Type B pancreatic cell (in vitro differentiated cells): ENCODE measurements at places on chromosomes 13 and 19. TPM values are rescaled to one million over a fixed set of nuclear protein-coding genes. Genes with fewer than 3 reads are reported as not detected.
A peak's percentile ranks its signal among the peaks of the same experiment; 100 is the strongest.

Gene KMT2B
- 52.3 and 55.4 TPM in 2 replicates for total RNA-seq

Gene DCLK1
- 11.4 and 47.1 TPM in 2 replicates for total RNA-seq

Gene KIR2DL3
- total RNA-seq = not detected in 2 replicates

Gene ZNF540
- 1.1 and 2.3 TPM in 2 replicates for total RNA-seq

- H3K4me1 ChIP-seq = no peaks in the 10 kb centered on the region
- no peak for DNase-seq
- no peaks in the 10 kb centered on the region for H3K27me3 ChIP-seq
- no peak overlapping the region for H3K4me3 ChIP-seq
- H3K27ac ChIP-seq = no peak overlapping the region
- H3K36me3 ChIP-seq = no peaks in the 10 kb centered on the region
These were observed 35.9 kb downstream of the OXGR1 start for GRCh38 chr13:96958286-96958891.

- H3K4me1 ChIP-seq = peaks cover 17% of the 10 kb centered on the region
- H3K4me3 ChIP-seq = peak overlapping the region; percentile 97
- no peaks in the 10 kb centered on the region for H3K27me3 ChIP-seq
- H3K27ac ChIP-seq = peak overlapping the region; percentile 56
These were observed 2.3 kb downstream of the U2AF2 start for GRCh38 chr19:55656988-55657747.

DNA sequence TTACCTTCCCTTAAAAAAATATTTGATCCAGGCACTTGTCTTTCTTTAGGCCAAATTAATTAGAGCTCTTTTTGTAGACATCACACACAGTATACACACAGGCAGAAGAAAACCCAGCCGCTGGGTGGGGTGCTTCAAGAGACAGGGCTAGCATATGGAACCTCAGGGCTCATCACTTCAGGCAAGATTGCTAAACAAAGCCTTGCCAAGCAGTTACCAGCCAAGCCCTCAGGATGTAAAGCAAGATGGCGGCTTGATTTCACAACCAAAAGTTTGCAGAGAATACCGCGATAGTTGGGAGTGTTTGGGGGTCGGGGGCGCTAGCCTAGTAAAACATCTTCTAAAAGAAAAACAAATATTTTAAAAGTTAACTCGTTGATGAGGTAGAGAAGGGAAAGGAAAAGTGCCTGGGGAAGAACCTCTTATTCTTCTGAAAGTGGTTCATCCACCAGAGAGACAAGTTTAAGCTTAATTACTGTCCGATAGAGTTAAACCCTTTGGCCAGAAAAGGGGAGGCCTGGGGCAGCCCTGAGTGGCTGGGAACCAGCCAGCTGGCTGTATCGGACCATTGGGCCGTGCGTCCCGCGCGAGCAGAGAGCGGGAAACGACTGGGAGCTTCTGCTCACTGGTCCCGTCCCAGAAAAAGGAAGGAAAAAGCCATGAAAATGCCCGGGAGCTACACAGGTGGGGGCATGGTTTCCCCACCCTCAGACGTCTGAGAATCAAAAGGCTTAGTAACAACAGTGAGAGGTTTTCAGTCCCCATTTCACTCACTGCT, 254.9 kb upstream of the PCDH20 start:
- no peaks in the 10 kb centered on the region for H3K27me3 ChIP-seq
- H3K4me3 ChIP-seq = no peak overlapping the region
- H3K27ac ChIP-seq = no peak overlapping the region
- DNase-seq = no peak

DNA sequence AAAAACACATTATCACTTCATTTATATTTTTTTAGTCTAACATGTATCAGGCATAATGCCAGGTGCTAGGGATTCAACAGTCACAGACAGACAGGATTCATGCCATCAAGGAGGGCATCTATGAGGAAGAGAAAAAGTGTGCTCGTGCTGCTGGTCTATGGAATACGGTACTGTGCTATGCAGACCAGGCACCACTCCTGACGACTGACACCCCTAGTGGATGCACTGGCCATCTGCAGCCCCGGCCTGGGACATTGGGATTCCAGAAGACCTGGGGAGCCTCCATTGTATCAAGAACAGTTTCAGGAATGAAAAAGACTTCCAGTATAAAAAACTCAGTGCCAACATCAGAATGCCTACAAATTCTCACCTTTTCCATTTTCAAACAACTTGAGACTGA, 94.0 kb downstream of the KLF12 start:
- no peak overlapping the region for H3K27ac ChIP-seq
- no peaks in the 10 kb centered on the region for H3K27me3 ChIP-seq
- H3K4me3 ChIP-seq = no peak overlapping the region
- DNase-seq = no peak

GRCh38 chr13:91126806-91127205, 220.7 kb upstream of the MIR17HG start:
- no peaks in the 10 kb centered on the region for H3K27me3 ChIP-seq
- DNase-seq = no peak
- peaks cover 7% of the 10 kb centered on the region for H3K4me1 ChIP-seq
- no peak overlapping the region for H3K27ac ChIP-seq
- H3K4me3 ChIP-seq = no peak overlapping the region

DNA sequence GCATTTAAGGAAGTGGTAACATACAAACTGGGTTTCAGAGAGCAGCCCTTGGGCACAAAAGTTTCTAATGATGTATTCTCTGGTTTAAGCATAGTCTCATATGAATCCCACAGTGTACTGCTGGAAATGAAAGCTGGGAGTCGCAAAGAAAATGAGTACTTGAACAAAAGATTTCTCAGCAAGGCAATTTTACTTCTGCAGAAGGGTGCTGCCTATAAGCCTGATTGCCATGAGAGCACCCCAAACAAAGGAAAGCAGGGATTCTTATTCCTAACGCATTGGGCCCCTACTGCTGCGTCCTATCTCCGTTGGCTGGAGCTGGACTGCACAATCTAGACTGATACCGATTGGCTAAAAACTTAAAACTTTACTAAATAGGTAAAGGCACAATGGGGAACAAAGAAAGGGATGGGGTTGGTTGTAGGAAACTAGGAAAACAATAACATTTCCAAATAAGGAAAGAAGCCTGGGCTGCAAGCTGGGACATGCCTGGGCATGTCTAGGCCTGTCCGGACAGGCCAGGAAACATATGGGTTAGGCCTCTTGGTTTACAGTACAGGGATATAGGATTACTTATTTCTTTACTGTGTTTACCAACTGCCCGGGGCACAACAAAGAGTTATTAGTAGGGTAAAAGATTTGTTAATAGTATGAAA, 27.4 kb upstream of the VN1R4 start:
- H3K27me3 ChIP-seq = no peaks in the 10 kb centered on the region
- H3K27ac ChIP-seq = peak overlapping the region; percentile 63
- no peak for DNase-seq
- no peaks in the 10 kb centered on the region for H3K4me1 ChIP-seq
- H3K4me3 ChIP-seq = no peak overlapping the region
- H3K36me3 ChIP-seq = no peaks in the 10 kb centered on the region

DNA sequence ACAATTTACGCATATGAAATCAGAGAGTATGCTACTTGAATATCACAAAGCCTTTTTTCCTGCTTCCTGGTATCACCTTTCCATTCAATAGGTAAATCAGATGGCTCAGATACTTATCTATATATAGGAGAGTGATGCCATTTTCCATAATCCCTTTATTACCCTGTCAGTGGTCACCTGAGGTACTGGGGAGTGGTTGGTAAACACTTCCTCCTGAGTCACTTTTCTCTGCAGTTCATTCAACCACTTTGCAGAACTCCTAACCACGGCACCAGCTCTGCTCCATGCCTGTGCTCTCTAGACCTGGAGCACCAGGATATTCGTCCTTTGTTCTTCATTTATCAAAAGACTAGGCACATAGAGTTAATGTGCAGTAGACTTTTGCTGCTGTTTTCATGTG, 748.5 kb upstream of the KLHL1 start:
- no peaks in the 10 kb centered on the region for H3K4me1 ChIP-seq
- H3K4me3 ChIP-seq = no peak overlapping the region
- no peaks in the 10 kb centered on the region for H3K36me3 ChIP-seq
- DNase-seq = no peak
- H3K27me3 ChIP-seq = no peaks in the 10 kb centered on the region
- H3K27ac ChIP-seq = peak overlapping the region; percentile 10

- H3K4me3 ChIP-seq = no peak overlapping the region
- no peaks in the 10 kb centered on the region for H3K36me3 ChIP-seq
- no peaks in the 10 kb centered on the region for H3K4me1 ChIP-seq
- no peak for DNase-seq
- H3K27ac ChIP-seq = no peak overlapping the region
These were observed 18.9 kb downstream of the TGFB1 start for GRCh38 chr19:41334793-41335192.

DNA sequence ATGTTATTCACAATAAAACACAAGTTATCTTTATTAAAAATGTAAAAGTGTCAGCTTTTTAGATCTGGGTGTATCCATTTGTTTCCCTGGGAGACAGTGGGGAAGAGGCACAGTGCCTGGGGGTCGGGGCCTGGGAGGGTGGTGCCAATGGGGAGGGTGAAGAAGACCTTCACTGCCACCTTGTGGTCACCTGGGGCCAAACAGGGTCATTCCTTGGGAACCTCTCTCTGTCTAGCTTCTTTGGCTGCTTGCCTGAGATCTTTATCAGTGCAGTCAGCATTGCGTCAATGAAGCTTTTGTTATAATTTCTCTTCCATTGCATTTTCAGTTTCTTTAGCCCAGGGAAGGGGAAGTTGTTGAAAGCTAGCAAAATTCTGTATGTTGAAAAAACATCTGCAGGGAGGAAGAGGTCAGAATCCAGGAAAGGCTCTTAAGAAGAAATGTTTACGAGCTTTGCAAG, 39.1 kb downstream of the PCDH8 start:
- no peak overlapping the region for H3K27ac ChIP-seq
- peak; percentile 76 for DNase-seq
- no peak overlapping the region for H3K4me3 ChIP-seq
- H3K4me1 ChIP-seq = peaks cover 6% of the 10 kb centered on the region
- no peaks in the 10 kb centered on the region for H3K36me3 ChIP-seq

DNA sequence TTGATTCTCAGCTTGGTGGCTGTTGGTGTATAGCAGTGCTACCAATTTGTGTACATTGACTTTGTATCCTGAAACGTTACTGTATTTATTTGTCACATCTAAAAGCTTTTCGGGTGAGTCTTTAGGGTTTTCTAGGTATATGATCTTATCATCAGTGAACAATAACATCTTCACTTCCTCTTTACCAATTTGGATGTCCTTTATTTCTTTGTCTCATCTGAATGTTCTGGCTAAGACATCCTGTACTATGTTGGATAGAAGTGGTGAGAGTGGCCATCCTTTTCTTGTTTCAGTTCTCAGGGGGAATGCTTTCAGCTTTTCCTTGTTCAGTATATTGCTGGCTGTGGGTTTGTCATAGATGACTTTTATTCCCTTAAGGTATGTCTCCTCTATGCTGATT, 6.0 kb upstream of the ZNF738 start:
- no peaks in the 10 kb centered on the region for H3K27me3 ChIP-seq
- DNase-seq = no peak
- no peak overlapping the region for H3K4me3 ChIP-seq

- DNase-seq = peak; percentile 88
- no peaks in the 10 kb centered on the region for H3K4me1 ChIP-seq
- peaks cover 10% of the 10 kb centered on the region for H3K27me3 ChIP-seq
- peak within 1 kb of the TSS; percentile 90 for H3K4me3 ChIP-seq
These were observed at the start of gene ATG4D for GRCh38 chr19:10543420-10544241. Gene ATG4D (plus strand): TSS chr19:10543904. CDS start chr19:10544091, 187 bp downstream.
